ENCODE measurements at places on chromosomes 2 and 18.
A peak's percentile ranks its signal among the peaks of the same experiment; 100 is the strongest.

DNA sequence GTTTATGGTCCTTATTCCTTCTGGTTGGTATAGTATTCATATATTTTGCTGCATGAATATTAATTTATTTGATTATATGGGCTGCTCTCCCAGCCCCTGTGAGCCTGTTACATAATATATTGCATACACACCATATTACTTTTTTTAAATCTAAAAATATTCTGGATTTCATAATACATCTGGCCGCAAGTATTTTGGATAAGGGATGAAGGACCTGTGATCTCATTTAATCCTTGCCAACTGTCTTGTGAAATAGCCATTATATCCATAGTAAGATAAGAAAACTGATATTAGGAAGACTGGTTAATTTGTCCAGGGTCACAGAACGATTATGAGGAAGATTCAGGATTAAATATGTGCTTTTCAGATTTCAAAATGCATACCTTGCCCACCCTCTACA is 433.6 kb downstream of the LPIN1 start:
- no peak for DNase-seq

DNA sequence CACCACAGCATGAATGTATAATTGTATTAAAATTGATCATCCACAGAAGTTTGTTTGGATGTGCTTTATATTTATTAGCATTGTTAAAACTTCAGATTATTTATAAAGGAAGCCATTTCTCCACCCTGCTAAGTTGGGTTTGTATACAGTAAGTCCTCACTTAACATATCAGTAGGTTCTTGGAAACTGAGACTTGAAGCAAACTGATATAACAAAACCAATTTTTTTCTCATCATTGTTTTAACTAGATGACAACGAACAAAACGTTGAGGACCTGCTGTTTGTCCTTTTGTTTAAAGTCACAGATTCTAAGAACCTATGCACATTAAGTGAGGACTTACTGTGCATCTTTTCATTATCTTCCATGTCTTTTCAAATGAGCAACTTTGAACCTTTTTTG is 17.1 kb downstream of the C2orf69 start:
- DNase-seq = no peak

DNA sequence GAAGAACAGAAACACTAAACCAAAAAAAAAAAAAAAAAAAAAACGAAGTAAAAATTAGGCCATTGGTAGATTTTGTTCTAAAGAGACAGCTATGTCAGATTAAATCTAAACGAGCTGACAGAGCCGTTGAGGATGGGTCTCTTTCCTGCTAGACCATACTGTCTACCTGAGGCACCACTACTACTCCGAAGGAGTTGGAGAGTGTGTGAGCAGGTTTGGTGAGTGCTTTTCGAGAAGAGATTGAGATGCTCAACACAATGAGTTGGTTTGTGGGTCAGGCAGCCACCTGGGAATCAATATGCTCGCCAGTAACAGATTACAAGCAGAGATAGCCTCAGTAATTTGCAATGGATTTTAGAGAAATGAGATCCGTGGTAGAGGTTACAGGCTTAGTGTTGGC is 281.5 kb upstream of the EPAS1 start:
- DNase-seq = no peak

DNA sequence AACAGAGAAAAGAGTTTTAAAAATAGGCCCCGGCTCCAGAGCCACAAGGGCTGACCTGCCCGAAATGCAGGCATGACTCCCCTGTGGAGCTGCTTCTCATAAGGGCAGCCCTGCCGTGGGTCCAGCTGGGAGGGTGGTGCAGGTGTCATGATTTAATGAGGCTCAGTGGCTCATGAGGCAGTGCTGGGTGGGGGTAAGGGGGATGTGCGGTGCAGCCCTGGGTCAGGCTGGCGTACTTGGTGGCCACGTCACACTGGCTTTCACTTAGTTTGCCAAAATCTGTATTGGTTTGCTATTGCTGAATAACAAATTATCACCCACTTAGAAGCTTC is 33.6 kb downstream of the HJURP start:
- no peak for DNase-seq

DNA sequence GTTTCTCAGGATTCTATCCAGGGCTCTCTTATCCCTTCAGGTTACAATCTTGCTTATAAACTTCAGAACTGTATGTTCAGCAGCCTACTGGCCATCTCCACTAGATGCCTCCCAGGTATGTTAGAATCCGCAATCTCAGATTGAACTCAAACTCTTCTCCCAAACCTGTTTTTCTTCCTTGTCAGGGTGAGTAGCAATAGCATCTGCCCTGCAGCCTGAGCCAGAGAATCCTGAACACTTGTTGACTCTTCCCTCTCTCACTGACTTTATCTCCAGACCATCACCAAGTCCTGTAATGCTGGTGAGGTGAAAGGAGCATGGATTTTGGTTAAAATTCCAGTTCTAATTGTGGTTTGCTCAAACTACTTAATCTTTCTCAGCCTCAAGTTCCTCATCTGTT is 82.6 kb upstream of the ALPP start:
- no peak for DNase-seq

GRCh38 chr2:227862741-227863588 is 8.5 kb upstream of the DAW1 start:
- no peak for DNase-seq

GRCh38 chr2:207505728-207506127 is 24.0 kb upstream of the CREB1 start:
- no peak for DNase-seq

GRCh38 chr2:207515671-207516070 is 14.1 kb upstream of the CREB1 start:
- no peak for DNase-seq

GRCh38 chr2:164688896-164689419 is 67.7 kb upstream of the GRB14 start:
- DNase-seq = no peak

- DNase-seq = peak; percentile 58
These were observed 37.8 kb downstream of the PCBP1 start for GRCh38 chr2:70124983-70125480.

GRCh38 chr18:75346671-75347070 is 80.8 kb downstream of the SMIM21 start:
- DNase-seq = no peak

DNA sequence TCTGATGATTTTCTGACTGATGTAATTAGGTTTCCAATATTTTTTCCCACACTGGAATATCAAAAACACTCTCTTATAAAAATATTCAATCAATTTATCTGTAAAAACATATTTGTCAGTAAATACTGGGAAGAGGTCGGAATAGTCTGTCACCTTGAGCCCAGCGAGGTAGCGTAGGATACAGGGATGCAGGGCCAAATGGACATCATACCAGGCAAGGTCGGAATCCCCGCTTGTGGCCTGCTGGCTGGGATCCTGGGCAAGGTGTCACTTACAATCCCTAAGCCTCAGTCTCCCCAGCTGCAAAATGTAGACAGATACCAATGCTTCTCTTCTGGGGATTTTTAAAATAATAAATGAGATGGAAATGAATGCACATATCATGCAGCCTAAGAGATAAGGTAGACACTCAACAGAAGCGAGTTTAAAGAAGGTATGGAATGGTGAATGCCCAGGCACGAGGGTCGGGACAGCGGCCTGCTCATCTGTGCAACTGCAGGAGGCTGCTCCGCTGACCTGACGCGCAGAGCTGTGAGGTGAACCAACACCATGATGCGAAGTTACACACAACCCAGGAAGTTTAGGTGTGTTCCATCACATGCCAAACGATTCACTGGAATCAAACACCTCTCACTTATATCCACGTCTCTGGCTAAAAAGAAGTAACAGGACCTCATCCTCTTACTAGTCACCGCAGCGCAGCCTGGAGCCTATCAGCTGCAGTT is 98.2 kb downstream of the EIPR1 start:
- no peak for DNase-seq

DNA sequence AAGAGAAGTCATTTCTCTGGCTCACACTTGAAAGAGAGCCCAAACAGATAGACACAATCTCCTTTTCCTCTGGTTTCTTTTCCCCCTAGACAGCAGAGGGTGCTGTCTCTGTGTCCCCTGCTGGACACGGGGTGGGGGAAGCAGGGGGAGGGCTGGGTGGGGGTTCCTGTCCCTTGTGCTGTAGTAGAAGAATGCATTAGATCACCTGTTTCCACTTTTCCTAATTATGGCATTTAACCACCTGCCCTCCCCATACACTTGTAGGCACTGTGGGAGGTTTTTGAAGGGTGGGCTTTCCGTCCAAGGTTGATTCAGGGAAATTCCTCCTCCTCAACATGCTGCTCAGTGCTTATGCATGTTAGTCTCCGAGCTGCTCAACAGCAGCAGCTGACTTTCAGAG is 206.2 kb upstream of the EPAS1 start:
- DNase-seq = no peak

GRCh38 chr2:200337621-200338020 is 31.1 kb downstream of the SPATS2L start:
- no peak for DNase-seq

- no peak for DNase-seq
These were observed 57.9 kb downstream of the SNORC start for GRCh38 chr2:232927793-232928550.

DNA sequence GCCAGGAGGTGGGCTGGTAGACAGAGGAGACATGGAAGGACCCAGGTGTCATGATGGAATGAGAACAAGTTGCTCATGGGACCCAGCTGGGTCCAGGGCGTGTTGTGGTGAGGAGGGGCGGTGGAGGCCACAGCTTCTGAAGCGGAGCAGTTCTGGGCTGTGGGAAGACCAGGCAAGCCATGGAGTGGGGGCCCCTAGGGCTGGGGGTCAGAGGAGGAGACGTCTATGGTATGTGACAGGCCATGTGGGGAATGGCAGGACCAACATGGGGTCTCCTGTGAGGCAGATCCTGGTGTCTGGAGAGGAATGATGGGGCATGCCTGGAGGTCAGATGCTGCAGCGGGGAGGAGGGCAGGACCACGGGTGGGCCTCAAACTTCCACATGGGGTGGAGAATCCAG is 16.9 kb downstream of the MYO7B start:
- DNase-seq = no peak

DNA sequence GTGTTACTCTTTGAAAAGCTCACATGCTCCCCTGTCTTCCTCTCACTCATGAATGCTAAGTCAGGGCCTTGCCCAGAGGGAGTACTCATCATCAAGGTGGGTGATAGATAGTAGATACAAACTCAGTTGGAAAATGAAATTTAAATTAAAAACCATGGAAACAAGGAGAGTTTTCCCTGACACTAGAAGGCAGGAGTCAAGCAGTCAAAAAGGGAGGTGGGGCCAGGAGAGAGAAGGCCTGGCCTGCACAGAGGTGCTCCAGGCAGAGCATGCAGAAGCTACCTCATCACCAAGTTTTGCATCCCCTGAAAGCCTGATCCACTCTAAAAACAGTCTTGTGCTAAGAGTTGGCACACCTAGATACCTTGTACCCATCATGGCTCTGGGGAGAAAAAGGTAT is 143.7 kb downstream of the MYO5B start:
- no peak for DNase-seq

DNA sequence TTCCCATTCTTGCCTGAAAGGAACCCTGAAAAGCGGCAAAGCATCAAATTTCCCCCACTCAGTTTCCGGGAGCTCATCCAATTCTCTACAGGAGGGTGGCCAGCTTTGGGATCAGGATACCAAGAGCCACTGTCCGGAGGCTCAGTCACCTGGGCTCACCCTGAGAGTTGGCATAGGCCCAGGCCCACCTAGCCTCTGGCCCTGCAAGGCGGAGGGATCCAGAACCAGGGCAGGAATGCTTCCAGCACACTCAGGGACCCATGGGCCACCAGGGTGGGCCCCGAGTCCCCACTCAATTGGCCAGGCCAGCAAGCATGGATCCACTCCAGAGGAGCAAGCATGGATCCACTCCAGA is 432.9 kb upstream of the MYT1L start:
- no peak for DNase-seq

DNA sequence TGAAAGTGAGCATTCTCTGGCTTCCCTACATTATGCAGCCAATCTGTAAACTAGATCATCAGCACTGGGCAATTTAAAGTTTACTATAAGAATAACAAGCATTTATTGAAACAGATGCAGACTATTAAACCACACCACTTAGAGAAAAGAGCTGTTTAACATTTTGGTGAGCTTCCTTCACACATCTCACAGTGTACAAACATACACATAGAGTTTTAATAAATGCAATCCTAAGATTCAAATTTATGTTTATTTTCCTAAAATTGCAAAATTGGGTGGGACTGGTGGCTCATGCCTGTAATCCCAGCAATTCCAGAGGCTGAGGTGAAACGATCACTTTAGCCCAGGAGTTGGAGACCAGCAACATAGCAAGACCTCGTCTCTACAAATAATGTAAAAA is 199.3 kb downstream of the SH3BP4 start:
- no peak for DNase-seq

- no peak for DNase-seq
These were observed 653.0 kb upstream of the SLC39A10 start for GRCh38 chr2:195003881-195004471.

DNA sequence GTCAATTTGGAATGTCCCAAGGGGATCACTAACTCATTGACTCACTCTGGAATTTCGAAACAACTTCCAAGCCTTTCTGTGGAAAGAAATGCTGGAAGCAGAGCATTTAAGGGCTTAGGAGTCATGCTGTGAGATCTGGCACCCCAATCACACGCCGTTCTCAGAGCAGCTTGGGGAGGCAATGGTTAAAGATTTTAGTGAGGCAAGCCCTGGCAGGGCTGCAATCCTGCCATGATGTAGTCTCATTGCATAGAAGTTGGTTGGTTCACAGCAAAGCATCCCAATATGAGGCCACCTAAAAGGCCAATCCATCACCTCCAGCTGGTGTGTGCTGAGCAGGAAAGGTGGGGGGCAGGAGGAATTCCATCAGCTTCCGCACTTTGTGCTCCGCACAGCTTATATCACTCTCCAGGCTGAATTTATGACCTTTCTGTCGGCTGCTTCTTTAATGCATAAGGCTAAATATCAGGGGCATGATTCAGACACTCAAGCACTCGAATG is 1043.9 kb upstream of the POU3F3 start:
- no peak for DNase-seq

GRCh38 chr2:204239411-204240165 is 303.0 kb downstream of the ICOS start:
- DNase-seq = no peak

DNA sequence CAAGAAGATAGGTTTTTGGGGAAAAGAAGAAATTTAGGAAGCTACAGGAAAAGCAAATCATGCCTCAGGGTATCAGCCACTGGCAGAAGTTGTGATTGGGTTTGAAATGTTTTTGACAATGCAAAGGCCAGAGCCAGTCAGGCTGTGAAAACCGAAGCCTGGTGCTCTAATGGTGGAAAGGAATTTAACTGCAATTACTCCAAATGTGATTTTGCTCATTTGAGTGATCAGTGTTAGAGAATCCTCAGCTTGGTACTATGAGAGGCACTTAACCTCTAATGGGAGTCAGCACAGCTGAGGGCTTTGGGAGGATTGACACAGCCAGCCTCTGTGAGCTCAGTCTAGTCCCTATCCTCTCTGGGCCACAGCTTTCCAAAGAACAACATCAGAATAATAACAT is 176.5 kb downstream of the LRRTM1 start:
- DNase-seq = no peak

- DNase-seq = peak; percentile 20
These were observed 18.2 kb upstream of the GPR55 start for GRCh38 chr2:230942920-230943896.

- no peak for DNase-seq
These were observed 16.2 kb upstream of the ECEL1 start for GRCh38 chr2:232503809-232504323.

- DNase-seq = no peak
These were observed 58.8 kb upstream of the MSTN start for GRCh38 chr2:190121305-190121704.

- no peak for DNase-seq
These were observed 209.0 kb upstream of the COPS8 start for GRCh38 chr2:236876642-236877041.
